ENCODE measurements at places on chromosomes 16 and 17. TPM values are rescaled to one million over a fixed set of nuclear protein-coding genes. Genes with fewer than 3 reads are reported as not detected.

Gene CMC2
- 133 TPM for total RNA-seq

Gene MYH13
- total RNA-seq: not detected

Gene CDH3
- total RNA-seq: not detected

Gene LDHD
- 84.7 TPM for total RNA-seq

Gene KRTAP4-3
- total RNA-seq: not detected

Gene SLC12A3
- not detected for total RNA-seq

Gene AIPL1
- total RNA-seq: not detected

Gene MEIOC
- not detected for total RNA-seq

Gene STX1B
- total RNA-seq: 0.48 TPM

Gene CD300H
- total RNA-seq: not detected

Gene KCNAB3
- 0.38 TPM for total RNA-seq

Gene ADAT1
- total RNA-seq: 19.3 TPM

Gene SPNS3
- 0.24 TPM for total RNA-seq

- DNase-seq: no peak
These were observed 17.6 kb downstream of the ZSWIM7 start for GRCh38 chr17:15981646-15982580.

GRCh38 chr16:76500006-76500405 lies 222.8 kb downstream of the CNTNAP4 start:
- DNase-seq: no peak

GRCh38 chr17:38994026-38994425 lies 26.8 kb upstream of the FBXO47 start:
- no peak for DNase-seq

- no peak for DNase-seq
These were observed 70.1 kb downstream of the OMG start for GRCh38 chr17:31226950-31227349.

DNA sequence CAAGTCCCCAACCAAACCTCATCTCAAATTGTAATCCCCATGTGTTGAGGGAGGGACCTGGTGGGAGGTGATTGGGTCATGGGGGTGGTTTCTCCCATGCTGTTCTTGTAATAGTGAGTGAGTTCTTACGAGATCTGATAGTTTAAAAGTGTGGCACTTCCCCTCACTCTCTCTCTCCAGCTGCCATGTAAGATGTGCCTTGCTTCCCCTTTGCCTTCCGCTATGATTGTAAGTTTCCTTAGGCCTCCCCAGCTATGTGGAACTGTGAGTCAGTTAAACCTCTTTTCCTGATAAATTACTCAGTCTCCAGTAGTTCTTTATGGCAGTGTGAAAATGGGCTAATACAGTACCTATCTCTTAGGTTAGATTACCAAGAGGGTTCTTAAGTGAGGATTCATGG lies 5.8 kb downstream of the PMFBP1 start:
- no peak for DNase-seq

- no peak for DNase-seq
These were observed 12.1 kb downstream of the UBN1 start for GRCh38 chr16:4859190-4859899.

GRCh38 chr16:25210758-25211157 lies 6.0 kb upstream of the AQP8 start:
- no peak for DNase-seq

- DNase-seq: no peak
These were observed 209.2 kb downstream of the RPTOR start for GRCh38 chr17:80753685-80754345.

- DNase-seq: no peak
These were observed 320.8 kb downstream of the CBLN1 start for GRCh38 chr16:48960830-48961229.

- DNase-seq: peak; percentile 65
These were observed 87.7 kb downstream of the MRM3 start for GRCh38 chr17:869567-870525.

GRCh38 chr17:62933501-62934385 lies 32.3 kb upstream of the TANC2 start:
- DNase-seq: no peak

DNA sequence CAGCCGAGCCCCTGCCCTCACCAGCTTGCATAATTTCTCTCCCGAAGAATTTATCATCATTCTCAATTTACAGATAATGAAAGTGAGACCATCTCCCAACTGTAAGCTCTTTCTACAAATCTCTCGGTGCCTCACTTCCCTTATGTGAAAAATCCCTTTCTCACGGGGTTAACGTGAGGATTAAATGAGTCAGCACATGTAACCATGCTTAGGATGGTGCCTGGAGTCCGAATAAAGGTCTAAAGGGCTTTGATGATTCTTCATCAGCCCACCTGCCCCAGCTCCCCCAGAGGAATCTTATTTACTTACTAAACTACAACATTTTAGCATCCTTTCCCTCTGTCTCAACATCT lies 24.8 kb upstream of the PIK3R6 start:
- DNase-seq: no peak

- DNase-seq: no peak
These were observed 56.0 kb upstream of the FA2H start for GRCh38 chr16:74830648-74831047.

DNA sequence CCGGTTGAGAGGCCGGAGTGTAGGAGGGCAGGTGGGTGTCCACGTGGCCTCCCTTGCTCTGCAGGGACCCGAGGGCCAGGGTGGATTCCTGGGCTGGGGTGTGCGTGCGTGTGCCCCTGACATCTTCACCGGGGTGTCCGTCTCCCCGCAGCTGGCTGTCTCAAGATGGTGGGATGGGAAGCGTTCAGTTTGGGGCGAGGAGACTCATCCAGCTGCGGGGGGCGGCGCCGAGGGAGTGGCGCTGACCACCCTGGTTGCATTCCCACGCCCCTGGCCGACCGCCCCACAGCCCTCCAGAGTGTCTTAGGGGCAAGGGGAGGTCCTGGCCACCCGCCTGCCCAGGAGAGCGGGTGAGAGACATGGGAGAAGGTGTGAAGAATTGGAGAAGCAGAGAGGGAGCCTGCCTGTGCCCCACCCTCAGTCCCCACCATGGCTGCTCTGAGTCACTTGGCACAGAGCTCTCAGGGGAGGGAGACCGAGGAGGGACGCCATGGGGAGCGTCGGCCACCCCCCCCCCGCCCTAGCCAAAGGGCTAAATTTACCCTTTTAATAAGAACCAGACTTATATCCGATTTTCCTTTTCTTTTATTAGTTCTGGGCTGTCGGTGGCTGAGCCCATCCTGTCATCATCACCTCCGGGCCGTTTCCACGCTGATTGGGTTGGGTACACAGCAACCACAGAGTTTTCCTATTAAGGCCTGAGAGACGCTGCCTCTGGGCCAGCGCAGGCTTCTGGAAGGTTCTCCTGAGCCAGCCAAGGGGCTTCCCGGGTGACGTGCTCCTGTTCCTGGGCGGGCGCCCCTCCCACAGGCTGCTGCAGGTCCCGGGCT lies 22.0 kb downstream of the BAHCC1 start:
- DNase-seq: no peak

- DNase-seq: no peak
These were observed 47.2 kb upstream of the ICAM2 start for GRCh38 chr17:64067657-64068056.

GRCh38 chr17:633641-634101 lies 81.0 kb downstream of the VPS53 start:
- no peak for DNase-seq

DNA sequence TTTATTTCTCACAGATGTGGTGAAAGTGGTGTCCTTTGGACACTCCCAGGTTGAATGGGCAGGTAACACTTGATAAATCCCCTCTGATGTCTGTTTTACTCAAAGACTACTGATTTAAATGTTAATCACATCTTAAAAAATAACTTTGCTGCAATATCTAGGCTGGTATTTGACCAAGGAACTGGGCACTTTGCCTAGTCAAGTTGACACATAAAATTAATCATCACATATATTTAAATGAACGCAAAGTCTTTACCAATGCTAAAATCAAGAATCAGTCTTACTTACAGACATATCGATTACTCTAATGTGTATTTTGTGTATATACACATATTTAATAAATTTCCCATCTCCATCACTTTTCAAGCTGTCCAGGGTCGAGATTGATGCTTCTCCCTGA lies 7.0 kb downstream of the MT2A start:
- no peak for DNase-seq

DNA sequence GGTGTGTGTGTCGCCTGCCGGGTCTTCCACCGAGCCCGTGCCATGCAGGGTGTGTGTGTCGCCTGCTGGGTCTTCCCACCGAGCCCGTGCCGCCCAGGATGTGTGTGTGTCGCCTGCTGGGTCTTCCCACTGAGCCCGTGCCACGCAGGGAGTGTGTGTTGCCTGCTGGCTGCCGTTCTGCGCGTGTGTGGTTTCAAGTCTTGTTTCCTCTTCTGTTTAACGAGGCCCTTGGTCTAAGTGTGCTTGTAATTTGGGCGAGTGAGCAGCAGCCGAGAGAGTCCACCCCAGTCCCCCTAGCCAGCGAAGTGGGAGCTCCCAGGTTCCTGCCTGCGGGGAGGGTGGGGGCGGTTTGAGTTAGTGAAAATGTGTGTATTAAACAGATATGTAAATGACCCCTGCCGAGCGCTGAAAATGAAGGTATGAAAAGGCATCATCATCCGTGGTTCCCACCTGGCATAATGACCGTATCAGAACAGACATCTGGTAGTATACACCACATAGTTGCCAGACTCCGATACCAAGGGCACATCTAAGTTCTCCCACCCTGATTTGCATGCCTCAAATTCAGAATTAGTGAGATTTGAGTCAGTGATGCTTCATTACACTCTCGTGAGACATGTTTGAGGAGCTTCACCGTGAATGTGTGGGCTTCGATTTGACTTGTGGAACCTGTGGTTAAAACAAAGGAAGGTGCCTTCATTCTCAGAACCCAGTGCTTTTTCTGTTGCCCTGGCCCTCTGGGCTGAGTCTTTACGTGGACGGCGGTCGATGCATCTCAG lies 114.5 kb upstream of the CHMP6 start:
- no peak for DNase-seq

GRCh38 chr16:14502932-14503741 lies 126.9 kb downstream of the PARN start:
- DNase-seq: no peak

DNA sequence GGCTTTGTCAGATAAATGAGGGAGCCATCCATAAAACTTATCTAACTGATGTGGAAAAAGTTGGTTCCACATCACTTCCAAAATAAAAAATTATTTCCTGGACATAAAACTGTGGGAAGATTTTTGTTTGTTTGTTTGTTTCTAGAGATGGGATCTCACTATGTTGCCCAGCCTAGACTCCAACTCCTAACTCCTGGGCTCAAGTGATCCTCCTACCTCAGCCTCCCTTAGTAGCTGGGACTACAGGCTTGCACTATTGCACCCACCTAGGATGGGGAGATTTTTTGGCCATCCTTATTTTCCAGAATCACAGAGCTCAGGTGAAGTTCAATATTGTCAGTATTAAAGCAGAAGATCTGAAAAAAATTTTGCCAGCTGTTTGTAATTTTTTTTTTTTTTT lies 23.8 kb upstream of the SMG8 start:
- DNase-seq: no peak

GRCh38 chr16:48481211-48481610 lies 96.0 kb upstream of the SIAH1 start:
- DNase-seq: no peak

DNA sequence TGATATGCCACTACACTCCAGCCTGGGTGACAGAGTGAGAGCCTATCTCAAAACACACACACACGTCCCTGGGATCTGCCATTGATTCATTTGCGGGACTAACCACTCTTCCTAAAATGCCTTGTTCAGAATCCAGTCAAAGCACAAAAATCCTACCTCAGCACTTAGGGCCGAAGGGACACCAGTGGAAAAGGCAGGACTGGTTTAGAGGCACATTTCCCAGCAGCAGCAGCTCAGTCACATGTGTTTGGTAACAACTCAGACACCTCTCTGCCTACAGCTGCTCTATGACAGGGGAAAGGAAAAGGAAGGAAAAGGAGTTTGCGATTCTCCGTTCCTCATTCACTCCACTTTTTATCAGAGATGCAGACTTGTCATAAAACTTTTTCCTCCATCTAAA lies 12.2 kb downstream of the KNOP1 start:
- no peak for DNase-seq
